ENCODE measurements at places on chromosomes 16 and 17.

DNA sequence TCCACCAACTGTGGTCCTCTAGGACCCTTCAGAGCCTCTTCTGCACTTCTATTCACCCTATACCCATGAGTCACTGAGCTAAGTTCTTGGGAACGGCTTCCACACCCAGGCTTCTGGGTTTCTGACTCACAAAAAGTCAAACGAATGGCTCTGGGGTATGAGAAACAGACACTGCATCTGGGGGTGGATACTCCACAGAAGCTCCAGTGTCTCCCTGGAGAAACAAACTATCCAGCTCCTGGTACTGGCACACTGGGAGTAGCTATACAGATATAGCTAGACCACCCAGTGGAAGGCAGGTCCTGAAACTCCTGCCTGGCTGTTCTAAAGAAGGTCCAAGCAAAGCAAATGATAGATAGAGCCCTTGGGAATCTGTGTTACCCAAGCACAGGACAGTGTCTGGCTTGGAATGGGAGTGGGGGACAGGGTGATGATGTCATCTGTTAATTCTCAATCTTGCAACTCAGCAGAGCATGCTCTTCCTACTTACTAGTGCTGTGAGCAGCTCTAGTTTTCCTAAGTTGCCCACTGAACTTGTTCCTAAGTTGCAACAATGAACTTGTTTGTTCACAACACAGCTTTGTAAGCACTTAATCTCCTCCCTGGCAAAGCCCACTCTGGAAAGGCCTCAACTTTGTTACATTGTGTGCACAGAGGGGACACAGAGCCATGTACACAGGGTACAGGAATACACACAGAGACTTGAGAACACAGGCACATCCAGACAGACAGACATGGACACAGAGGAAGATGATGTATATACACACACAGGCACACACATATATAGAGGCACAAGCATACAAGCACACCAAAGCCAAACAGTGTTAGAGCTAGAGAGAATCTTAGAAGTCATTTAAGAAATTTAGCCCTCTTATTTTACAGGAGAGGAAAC lies 6.7 kb downstream of the MMP28 start:
- DNase-seq: no peak

DNA sequence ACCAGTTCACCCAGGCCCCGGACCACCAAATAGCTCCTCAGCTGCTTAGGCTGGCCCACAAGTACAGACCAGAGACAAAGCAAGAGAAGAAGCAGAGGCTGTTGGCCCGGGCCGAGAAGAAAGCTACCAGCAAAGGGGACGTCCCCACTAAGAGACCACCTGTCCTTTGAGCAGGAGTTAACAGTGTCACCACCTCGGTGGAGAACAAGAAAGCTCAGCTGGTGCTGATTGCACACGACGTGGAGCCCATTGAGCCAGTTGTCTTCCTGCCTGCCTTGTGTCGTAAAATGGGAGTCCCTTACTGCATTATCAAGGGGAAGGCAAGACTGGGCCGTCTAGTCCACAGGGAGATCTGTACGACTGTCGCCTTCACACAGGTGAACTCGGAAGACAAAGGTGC lies 15.4 kb downstream of the FOXF1 start:
- DNase-seq: no peak

DNA sequence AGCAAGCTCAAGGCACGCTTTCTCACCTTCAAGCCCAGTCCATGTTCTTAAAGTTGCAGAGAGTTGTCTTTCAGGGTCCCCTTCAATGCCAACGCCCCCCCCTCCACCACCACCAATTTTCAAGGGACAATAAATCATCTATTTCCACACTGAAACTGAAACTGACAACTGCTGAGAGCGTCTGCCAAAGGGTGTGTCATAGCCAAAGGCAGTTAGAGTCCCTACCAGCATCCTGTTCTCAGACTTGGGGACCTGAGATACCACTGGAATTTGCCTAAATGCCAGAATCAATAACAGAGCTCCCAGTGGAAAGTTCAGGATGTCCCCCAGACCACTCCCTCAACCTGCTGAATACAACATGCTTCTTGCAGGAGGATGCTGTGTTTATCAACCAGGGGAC lies 133.2 kb upstream of the SOX9 start:
- no peak for DNase-seq

DNA sequence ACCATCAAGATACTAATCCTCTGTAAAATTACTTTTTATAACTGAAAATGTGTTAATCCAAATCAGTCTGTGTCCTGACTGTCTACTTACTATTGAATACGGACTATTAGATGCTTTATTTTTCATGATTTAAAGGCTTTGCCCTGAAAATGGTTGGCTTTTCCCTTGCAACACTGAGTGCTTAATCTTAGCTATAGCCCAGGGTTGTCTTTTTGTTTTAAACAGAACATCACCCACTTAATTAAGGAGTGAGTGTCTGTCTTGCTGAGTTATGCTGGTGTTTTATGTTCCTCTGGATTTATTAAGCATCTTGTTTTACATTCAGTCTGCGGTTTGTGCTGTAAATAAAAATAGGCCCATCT lies 11.0 kb downstream of the FTO start:
- DNase-seq: no peak

DNA sequence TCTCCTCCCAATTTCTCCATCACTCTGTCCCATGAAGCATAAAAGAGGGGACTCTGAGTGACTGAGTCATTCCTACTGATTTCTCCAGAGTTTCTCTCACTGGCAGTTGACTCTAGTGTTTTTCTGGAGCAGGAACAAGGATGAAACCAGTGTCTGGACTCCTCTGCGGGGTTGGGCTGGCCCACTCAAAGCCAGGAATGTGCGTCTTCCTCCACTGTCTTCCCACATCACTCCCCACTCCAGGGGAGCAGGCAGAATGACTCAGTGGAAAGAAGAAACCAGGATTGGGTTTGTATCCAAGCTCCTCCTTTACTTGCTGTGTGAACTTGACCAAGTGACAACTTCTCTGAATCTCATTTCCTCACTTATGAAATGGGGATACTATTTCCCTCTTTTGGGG lies 497.5 kb upstream of the SALL1 start:
- DNase-seq: no peak

GRCh38 chr17:18027280-18027679 lies 11.7 kb downstream of the ATPAF2 start:
- DNase-seq: no peak

- DNase-seq: no peak
These were observed 200.9 kb upstream of the N4BP1 start for GRCh38 chr16:48810803-48811453.

- no peak for DNase-seq
These were observed 633 bp downstream of the TBC1D16 start for GRCh38 chr17:80034791-80035686.

GRCh38 chr17:73297934-73298861 lies 13.6 kb downstream of the CDC42EP4 start:
- no peak for DNase-seq

GRCh38 chr16:24446189-24446588 lies 93.2 kb upstream of the RBBP6 start:
- no peak for DNase-seq

DNA sequence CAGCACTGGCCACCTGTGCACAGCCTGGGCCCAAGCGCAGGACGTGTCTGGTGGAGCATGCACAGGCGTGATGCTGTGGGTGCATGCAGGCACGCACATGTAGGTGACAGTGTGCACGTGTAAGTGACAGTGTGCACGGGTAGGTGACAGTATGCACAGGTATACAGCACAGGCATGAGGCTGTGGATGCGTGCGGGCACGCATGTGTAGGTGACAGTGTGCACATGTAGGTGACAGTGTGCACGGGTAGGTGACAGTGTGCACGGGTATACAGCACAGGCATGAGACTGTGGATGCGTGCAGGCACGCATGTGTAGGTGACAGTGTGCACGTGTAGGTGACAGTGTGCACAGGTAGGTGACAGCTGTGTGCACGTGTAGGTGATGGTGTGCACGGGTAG lies 7.9 kb downstream of the RPUSD1 start:
- no peak for DNase-seq

GRCh38 chr16:72501739-72502593 lies 330.0 kb upstream of the PMFBP1 start:
- peak; percentile 28 for DNase-seq

- DNase-seq: no peak
These were observed 4.7 kb downstream of the IGSF6 start for GRCh38 chr16:21647562-21648164.
